Foreskin keratinocyte (primary cell): ENCODE measurements at places on chromosomes 11 and 22. TPM values are rescaled to one million over a fixed set of nuclear protein-coding genes. Genes with fewer than 3 reads are reported as not detected.

Gene DRICH1
- total RNA-seq, result 0.11 TPM in 1 of 2 replicates, not detected in the other

DNA sequence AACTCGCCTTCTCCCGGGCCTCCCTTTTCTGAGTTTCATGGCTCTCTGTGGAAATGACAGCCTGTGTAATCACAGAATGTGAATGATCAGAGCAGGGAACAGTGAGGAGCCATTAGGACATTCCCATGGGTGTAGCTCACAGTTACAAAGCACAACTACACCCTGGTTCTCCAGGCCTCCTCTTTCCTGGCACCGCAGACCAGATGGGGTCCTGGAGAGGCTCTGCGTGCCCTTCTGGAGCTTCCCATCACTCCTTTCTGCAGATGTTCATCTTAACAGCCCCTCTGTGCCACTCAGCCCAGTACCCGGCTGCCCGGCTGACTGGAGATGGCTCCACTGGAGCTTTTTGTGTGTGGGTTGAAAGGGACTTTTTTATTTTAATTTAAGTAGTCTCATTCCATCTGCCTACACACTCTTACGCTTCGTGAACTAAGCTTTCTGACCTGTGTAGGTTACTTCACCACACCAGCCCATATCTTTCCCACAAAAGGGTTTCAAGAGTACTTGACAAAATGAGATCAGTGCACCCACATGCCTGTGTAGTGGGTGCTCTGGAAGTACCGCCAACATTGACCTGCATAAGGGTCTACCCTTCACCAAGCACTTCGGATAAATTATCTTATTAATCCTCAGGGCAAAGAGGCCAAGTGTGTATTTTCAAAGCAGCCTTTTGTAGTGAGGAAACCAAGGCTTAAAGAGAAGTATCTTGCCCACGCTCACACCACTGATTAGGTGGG lies 29.8 kb downstream of the SREBF2 start:
- DNase-seq, result no peak

DNA sequence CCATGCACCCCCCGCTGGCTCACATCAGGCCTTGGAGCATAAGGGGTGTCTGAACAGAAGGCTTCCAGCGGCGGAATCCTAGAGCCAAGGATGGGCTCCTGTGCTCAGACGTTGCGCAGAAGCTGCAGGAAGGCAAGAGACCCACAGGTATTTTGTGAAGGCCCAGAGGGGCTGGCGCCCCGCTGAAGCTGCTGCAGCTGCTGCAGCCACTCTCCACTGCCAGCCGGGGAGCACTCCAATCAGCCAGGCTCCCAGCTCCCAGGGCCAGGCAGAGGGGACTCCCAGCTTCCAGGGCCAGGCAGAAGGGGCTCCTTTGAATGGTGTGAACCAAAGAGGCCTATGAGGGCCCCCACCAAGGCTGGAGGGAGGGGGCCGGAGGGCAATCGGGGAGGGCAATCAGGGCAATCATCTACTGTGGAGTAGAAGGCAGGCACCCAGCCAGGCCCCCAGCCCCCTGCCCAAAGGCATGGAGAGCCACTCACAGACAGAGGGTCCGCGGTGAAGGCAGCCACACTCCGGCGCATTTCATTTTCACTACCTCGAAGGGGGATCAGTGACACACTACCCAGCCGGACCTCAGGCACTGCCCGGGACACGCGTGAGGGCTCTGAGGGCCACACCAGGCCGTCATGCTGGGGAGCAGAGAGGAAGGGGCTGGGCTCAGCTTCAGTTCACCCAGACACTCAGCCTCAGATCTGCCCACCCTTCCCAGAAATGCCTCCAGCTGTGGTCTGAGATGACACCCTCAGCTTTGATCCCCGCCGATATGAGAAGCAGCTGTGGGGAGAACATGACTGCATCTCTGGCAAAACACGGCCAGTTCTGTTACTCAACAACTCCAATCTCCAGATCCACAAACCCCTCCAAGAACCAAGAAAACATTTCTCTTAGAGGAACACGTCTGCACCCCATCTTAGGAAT lies 11.6 kb upstream of the PDE2A start:
- no peak for DNase-seq

DNA sequence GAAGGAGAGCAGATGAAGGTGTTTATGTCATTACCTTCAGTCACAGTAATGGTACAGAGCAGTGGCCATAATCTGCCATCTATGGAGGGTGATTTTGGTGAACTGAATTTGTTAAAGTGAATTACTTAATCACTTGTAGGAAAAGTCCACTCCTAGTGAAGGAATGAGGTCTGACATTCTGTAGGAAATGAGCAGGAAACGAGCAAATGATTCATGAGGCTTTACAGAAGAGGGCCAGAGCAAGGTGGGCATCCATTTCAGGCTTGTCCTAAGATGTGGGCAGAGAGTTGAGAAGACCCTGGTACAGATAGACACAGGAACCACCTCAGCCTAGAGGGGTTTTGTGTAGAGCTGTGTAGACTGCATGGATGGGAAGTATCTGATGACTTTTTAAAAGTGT lies 6.0 kb upstream of the SGSM3 start:
- DNase-seq, result no peak

Gene KREMEN1
- total RNA-seq, result 19.3 and 24.0 TPM in 2 replicates

- peak; percentile 82 for DNase-seq
Observed at GRCh38 chr11:10309163-10310093, 4.6 kb downstream of the ADM start.

GRCh38 chr22:43308836-43309235 lies 34.3 kb downstream of the SCUBE1 start:
- no peak for DNase-seq

Gene OR51E2
- total RNA-seq, result not detected in 2 replicates

- no peak for DNase-seq
Observed at GRCh38 chr11:107842412-107843100, 16.0 kb downstream of the SLC35F2 start.

DNA sequence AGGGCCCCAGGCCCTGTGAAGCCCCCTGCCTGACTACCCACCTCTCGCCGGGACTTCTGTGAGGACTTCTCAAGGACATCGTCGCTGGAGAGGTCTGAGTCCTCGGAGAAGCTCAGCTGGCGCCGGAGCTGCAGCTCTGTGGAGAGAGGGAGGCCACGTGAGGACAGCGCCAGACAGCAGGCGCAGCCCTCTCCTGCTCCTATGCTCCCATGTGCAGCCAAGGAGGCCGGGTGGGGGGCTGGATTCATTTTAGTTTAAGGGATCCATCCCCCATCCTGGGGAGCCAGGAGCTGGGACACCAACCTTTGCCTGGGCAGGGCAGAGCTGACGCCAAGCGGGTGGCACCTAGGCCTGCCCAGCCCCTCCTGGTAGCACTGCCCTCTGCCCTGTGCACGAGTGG lies 42.4 kb upstream of the BID start:
- no peak for DNase-seq

Gene SLC29A2
- 4.4 and 4.8 TPM in 2 replicates for total RNA-seq

Gene PKNOX2
- total RNA-seq, result 0.04 and 0.10 TPM in 2 replicates

- no peak for DNase-seq
Observed at GRCh38 chr11:9606809-9607510, 33.5 kb downstream of the WEE1 start.

GRCh38 chr11:11605181-11605580 lies 16.6 kb downstream of the GALNT18 start:
- no peak for DNase-seq

Gene BARX2
- total RNA-seq, result 0.65 and 1.8 TPM in 2 replicates

Gene COX8A
- 648 and 658 TPM in 2 replicates for total RNA-seq

Gene PAAF1
- 12.0 and 16.1 TPM in 2 replicates for total RNA-seq

DNA sequence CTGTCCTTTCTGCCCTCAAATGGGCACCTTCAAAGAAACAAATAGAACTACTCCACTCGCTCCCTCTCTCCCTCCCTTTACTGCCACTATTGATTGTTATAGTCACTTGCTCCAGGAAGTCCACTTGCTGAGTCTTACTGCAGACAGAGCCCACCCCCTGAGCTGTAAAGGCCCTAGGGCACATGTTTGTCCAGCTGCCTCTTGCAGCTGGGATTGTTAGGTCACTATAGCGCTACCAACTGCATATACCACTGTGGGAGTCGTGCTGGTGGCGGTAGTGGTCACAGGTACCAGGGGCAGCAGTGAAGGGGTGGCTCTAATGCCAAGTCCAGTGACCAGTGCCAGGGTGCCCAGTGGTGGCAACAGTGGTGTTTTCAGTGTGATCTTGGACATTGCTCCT lies 4.4 kb upstream of the SREBF2 start:
- no peak for DNase-seq

Gene XKR3
- not detected in 2 replicates for total RNA-seq

Gene TRAF6
- 11.2 and 12.4 TPM in 2 replicates for total RNA-seq

Gene MYBPC3
- not detected in 2 replicates for total RNA-seq

DNA sequence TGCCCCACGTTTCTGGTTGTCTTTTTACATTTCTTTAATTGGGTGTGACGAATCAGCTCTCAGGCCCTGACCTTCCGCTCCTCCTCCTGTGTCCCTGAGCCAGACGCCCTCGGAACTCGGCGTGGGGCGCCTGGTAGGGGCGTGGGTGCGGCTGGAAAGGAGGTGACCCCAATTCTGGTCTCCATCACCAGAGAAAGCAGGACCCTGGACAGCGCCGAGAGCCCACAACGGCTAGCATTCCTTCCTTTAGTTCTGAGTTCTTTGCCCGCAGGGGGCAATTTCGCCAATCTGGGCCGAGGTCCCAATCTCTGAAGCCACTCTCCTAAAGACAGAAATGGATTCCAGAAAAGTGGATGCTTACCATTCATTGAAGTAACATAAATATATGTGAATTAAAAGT lies 11.7 kb upstream of the RBMXL2 start:
- DNase-seq, result no peak

- no peak for DNase-seq
Observed at GRCh38 chr11:133338588-133338987, 193.7 kb downstream of the OPCML start.

Gene NXPE1
- total RNA-seq, result not detected in 2 replicates

Gene PRR33
- not detected in 2 replicates for total RNA-seq

DNA sequence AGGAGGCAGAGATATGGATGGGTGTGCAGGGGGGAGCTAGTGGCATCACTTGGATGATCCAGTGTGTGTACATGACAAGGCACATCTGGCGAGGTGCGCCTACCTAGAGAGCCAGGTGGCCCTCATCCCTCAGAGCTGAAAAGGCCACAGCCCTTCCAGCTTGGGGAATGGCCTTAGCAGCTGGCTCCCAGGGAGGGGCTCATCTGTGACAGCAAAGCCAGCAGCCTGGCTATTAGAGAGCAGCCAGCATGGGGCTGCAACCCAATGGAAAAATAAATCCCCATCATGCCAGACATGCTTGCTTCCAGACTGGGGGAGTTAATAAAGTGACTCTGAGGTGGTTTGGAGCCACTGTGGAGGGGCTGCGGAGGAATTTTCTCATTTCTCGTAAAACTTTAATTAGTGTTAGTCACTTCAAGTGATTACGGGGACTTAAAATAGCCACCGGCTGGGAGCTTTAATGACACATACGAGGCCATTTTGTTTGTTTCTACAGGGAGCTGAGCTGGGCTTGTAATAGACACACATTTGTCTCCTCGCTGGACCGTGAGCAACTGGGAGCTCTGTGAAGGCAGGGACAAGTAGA lies 111.2 kb upstream of the ALX4 start:
- no peak for DNase-seq

DNA sequence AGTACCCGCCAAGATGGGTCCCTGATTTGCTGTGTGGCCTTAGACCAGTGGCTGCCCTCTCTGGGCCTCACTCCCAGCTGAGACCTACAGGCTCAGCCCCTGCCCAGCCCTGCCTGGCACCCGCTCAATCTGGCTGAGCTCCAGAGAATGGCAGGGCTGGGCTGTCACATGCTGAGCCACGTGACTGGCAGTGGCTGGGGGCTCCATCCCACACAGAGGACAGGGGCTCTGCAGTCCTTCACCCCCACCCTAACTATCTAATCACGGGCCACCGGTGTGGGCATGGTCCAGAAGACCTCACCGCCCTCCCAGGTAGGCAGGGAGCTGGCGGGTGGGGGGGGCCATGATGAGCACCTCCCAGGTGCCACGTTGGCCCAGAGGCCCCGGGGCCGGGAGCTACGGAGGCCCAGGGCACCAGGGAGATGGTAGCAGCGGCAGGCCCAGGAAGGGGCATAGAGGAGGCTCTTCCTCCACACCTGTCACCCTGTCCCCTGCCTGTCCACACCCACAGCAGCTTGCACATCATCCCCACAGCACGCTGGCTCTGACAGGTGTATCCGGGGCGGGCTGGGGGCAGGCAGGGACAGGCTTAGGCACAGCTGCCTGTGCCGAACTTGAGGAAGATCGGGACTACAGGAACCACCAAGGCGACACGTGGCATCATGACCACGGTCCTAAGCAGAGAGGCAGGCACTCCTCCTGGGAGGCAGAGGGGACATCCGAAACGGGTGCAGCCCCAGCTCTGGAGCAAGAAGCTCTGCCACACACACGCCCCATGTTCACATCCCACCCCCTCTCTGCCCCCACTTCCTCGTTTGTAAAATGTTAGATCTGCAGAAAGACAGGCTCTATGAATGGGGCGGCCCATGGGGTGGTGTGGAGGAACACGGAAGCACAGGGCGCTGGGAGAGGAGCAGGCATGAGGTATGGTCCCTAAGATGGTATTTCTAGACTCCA lies 1.5 kb upstream of the ALDH3B1 start:
- DNase-seq, result no peak

Gene MS4A8
- not detected in 2 replicates for total RNA-seq

Gene PGGHG
- 7.3 and 12.3 TPM in 2 replicates for total RNA-seq

DNA sequence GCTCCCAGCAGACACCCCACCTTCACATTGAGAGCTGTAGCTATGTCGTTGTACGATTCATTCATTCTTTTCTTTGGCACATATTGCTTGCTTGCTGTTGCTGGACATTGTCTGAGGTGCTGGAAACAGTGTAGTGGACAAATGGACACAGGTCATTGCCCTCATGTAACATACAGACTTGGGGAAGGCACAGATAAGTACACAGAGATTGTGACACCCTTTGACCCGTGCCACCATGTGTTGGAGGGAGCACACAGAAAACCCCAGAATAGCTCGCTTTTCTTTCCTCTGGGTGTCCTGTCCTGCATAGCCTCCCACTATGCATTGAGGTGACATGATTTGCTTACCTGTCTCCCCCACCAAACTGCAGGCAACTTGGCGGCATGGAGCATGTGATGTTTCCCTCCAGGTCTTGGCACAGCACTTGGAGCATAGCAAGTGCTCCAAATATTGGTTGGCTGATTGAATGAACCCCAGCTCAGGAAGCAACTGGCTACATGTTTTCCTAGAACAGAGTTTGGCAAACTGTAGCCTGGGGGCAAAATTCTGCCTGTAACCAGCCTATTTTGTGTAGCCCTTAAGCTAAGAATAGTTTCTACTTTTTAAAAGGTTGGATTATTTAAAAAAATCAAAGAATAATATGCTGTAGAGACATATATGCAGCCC lies 30.9 kb upstream of the NECTIN1 start:
- DNase-seq, result no peak
